ENCODE measurements at places on chromosomes 2 and 18.

DNA sequence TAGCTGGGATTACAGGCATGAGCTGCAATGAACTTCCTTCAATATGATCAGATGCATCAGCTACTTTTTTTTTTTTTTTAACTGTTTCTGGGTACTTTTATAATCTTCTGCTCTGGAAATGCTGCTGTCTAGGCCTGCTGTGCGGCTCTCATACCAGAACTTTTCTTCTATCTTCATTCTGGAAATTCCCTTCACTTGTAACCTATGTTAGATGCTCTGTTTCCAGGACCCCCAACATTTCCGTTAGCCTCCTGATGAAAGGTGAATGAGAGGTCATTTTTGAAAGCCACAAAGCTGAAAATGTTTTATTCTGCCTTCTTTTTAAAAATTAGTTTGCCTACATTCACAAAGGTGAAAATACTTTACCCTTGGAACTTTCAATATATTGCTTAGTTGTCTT, 8.6 kb downstream of the AGFG1 start:
- no peak for DNase-seq

DNA sequence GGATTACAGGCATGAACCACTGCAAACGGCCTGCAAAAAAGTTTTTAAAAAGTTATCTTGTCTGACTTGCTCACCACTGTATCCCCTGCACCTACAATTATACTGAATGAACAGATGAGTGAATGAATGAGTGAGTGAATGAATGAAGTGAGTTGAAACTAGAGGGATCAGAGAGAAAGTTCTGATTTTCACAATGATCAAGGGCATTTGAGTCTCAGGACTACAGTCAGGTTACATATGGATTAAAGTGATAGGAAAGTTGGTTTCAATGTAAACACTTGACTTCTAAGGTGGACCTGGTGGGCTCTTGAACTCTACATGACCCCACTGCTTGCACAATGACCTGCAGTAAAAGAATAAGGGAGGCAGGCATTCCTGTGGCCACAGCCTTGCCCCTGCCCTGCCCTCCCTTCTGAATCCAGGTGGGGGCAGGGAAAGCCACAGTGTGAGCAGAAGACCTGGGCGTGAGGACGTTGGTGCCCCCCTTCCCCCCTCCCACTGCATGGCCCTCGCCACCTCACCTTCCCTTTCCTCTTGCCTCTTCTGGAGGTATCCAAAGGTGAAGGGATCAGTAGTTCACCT, 10.7 kb downstream of the C2orf80 start:
- no peak for DNase-seq

DNA sequence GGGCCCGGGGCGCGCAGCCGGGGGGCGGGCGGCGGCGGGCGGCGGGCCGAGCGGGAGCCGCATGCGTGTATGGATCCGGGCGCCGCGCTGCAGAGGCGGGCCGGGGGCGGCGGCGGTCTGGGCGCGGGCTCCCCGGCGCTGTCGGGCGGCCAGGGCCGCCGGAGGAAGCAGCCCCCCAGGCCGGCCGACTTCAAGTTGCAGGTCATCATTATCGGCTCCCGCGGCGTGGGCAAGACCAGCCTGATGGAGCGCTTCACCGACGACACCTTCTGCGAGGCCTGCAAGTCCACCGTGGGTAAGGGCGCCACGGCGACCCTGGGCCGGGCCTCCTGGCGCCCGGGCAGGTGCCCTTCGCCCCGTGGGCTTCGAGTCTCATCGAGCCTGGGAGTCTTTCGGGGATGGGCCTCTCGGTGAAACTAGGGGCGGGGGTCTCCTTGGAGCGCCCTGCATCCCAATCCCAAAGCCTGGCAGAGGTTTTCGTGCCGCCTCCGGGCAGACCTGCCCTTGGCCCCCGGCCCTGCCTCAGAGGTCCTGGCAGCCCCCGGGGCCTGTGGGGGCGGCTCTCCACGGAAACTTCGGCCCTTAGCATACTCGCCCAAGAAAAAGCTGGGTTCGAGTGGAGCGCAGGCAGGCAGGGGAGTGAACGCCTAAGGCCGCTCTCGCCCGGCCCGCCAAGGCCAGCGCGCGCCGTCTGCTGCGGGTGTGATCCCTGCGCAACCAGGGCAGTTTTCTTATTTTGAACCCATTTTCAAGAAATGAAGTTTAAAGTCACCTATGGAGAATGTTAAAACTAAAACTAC, 622 bp downstream of the RAB12 start:
- DNase-seq = peak; percentile 17

- peak; percentile 43 for DNase-seq
Measured at GRCh38 chr2:235669269-235669831, 175.5 kb downstream of the AGAP1 start.

- DNase-seq = no peak
Measured at GRCh38 chr2:2061091-2061696, 269.9 kb downstream of the MYT1L start.

DNA sequence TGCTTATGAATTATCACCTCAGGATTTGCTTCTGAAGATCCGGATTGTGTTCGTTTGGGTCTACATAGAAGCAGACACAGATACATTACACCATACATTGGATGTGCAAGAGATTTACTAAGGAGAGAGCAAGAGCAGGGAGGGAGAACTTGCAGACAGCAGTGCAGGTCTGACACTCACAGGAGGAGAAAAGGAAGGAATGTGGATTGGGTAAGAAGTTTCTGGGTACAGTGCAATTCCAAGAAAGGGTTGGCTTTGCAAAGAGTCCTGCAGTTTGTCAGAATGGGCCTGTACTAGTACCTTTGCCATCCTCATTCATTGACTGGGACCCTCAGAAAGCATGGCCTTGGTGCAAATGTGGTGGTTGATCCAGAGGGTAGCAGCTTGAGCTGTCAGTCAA, 4.8 kb upstream of the THOC1 start:
- DNase-seq = no peak

DNA sequence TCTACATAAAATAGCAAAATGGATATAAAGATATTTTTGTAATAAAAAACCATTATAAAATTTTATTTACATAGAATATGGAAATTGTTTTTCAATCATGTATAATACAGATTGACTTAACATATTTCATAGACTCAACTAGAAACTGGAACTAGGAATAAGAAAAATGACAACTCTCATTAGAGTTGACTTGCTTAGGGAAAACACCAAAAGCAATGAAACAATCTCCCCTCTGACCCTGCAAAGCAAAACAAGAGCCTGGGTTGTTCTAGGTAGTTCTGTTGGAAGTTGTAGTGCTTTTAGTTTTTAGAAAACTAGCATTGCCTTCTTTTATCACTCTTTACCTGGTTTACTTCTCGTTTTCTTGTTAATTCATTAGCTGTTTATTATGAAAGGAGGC, 32.2 kb upstream of the MTIF2 start:
- DNase-seq = no peak

GRCh38 chr2:59744436-59744835, 809.0 kb downstream of the BCL11A start:
- DNase-seq = no peak

DNA sequence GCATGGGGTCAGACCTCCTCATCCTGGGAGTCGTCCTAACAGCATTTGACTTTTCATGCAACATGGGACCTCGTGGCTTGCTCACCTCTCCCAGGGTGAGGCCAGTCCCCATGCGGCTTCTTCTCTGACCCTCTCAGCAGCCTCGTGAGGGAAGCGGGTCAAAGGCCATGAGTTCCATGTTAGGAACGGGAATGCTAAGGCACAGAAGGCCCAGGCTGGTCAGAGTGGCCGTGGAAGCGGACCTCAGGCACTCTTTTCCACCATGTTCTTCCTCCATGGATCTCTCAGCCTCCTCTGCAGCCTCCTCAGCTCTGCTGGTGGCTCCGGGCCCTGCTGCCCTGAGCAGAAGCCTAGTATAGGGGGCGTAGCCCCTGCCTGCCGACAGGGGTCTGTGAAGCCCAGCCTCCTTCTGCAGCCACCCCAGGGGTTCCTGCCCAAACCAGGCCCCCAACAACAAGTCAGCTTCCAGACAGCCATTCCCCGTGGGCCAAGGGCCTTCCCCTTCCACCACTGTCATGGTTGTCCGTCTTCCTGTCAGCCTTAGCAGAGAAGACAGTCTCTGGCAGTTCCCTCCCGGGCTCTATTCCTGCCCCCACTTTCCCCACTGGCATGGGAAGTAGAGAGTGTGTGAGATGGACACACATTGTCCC, 60.0 kb upstream of the OTOF start:
- DNase-seq = no peak

DNA sequence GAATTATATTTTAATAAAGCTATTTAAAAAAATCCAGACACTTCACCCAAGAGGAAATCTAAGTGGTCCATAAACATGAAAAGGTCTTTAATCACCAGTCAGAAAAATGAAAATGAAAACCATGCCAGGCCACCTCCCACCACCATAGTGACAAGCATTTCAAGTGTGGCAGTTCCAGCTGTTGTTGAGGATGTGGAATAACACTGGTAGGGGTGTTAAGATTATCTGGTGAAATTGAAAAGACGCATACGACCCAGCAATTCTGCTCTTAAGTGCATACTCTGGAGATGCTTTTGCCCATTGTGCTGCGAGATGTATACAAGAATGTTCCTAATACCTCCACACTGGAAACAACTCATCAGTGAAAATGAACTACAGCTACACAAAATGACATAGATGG, 82.2 kb downstream of the MSH2 start:
- DNase-seq = no peak

DNA sequence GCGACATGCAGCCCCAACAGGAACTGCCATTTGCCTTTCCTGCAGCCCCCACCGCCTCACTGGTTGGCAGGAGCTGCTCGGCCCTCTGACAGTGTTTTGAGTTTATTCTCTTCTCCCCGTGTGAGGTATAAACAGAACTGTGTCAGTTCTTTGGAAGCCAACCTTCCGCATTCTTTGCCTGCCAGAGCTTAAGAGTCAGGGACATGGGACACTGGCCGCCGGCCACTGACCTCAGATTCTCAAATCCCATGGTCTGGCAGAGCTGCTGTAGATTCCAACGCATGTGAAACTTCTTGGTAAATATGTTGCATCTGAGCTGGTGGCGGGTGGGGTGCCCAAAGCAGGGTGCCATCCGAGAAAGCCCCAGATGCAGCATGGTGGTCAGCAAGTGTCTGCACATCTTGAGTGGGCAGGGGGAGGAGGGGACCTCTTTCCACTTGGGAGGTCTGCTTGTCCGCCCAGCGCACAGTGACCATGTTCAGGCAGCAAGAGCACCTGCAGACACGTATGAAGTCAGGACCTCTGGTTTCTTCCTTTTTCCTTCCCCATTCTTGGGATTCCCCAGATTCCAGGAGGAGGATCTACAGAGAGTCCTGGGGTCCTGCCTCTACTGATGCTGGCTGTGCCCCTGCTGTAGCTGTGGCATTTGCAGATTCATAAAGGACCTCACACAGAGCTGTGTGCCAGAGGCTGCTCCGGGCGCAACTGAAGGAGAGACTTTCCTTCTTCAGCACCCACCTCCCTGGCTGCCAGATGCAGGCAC, 23.8 kb downstream of the ASB18 start:
- DNase-seq = no peak

- DNase-seq = no peak
Measured at GRCh38 chr2:195016841-195017240, 640.2 kb upstream of the SLC39A10 start.

All from activated naive CD4-positive, alpha-beta T cell treated with Interleukin-2 at 50 U/mL for 16 hours (primary cell).